ENCODE measurements at places on chromosomes 12 and 14.

- DNase-seq: no peak
Measured at GRCh38 chr12:130339951-130340350, 2.3 kb downstream of the PIWIL1 start.

DNA sequence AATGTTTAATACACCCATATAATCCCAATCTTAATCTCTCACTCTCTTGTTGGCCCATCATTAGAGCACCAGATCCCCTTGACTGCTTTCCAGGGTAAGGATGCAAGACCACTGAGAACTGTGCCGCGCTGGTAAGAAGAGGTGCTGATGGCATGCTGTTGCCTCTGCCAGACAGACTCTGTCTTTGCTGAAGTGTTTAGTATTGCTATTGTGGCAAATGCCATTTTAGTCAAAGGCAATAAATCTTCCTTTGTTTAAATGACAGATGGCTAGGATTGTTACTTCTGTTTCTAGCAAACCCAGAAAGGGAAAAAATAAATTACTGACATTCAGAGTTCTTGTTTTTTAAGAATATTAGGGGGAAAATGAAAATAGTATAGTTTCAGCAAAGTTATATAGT lies 152.3 kb downstream of the MON2 start:
- no peak for DNase-seq

DNA sequence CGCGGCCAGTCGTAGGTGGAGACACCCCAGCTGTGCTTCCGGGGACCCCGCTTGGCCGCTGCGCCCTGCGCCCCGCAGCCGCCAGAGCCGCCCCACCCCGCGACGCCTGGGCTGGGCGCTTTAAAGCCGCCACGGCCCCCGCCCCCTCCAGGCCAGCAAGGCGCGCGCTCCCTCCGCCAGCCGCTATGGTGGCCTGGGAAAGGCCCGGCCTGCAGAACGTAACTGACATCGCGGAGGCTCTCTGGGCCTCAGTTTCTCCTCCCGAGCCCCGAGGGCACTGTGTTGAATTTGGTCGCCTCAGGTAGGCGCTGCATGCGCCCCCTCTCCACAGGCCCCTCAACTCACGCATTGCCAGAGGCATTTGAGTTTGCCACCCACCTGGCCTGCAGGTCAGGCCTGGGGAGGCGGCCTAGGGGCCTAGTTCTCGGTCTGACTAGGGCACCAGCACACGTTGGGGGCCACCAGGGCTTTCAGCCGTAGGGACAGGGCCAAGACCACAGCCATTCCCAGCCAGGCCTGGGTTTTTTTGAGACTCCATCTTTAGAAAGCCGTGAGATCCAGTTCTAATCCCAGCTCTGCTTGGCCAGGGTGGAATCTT lies at the start of gene NGB:
NGB (minus strand) TSS at position 94 of the 598 bp plus-strand sequence. CDS start 269 bp downstream, outside the sequence.
- DNase-seq: no peak

DNA sequence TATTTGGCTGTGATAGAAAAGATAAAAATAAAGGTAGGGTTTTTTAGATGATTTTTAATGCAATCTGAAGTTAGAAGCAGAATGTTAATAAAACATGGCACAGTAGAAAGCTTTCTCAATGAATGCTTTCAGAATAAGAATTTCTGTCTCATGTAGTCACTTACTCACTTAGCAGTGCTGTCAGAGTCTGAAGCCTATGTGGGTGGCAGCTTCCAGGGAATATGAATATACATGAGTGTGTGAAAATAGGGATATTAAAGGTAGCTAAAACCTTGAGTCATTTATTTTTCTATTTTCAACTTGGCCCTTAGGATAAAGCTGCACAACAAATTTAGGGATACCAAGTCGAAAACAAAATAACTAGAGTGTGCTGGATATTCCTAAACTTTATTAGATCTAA lies 427.9 kb downstream of the AEBP2 start:
- DNase-seq: no peak

DNA sequence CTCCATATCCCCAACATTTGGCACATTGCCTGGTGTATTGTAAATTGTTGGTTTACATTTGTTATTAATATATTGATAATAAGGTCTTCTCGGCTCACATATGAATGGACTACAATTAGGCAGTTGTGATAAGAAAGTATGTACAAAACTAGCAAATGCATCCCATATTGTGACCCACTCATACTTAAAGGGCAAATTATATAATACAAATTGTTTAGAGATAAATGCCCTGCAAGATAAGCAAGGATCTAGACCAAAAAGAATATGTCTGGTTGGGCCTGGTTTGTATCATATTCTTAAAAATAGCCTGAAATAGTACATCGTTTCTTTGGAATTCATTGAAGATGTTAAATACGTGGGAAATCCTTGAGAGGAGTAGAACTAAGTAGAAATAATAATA lies 151.3 kb downstream of the CNTN1 start:
- no peak for DNase-seq

- no peak for DNase-seq
Measured at GRCh38 chr12:117530796-117531195, 169.4 kb upstream of the NOS1 start.

GRCh38 chr14:77738559-77739250 lies 22.3 kb downstream of the SNW1 start:
- DNase-seq: peak; percentile 49

DNA sequence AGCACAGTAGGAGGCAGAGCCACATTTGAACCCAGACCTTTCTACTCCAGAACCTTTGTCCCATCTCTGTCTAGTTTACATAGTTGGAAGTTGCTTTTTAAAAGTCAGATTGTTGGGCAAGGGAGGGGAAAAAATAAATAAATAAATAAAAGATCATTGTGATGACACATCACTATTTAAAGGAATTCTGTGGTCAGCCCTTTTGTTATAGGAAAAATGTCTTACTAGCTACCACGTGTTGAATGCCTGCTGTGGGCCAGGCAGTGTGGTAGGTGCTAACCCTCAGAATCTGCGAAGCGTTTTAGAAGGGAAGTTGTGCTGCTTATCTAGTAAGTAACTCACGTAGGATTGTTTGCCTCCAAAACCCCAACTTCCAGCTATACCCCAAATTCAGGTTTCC lies 62.3 kb downstream of the BHLHE41 start:
- no peak for DNase-seq

DNA sequence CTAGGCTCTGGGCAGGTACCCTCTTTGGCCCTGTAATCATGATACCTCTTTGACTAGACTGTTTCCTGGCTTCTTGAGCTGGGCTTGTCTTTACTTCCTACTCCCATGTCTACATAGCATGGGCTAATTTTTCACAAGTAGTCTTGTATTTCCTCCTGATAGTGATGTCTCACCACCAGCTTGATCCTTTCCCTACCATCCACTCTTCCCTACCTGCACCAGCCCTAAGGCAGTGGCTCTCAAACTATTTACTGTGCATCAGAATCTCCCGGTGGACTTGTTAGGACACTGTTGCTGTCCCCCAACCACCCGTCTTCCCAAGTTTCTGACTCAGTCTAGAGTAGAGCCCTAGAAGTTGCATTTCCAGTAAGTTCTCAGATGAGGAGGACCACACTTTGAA lies 162.7 kb upstream of the AMIGO2 start:
- no peak for DNase-seq

GRCh38 chr12:115411121-115411520 lies 727.1 kb upstream of the TBX3 start:
- no peak for DNase-seq

DNA sequence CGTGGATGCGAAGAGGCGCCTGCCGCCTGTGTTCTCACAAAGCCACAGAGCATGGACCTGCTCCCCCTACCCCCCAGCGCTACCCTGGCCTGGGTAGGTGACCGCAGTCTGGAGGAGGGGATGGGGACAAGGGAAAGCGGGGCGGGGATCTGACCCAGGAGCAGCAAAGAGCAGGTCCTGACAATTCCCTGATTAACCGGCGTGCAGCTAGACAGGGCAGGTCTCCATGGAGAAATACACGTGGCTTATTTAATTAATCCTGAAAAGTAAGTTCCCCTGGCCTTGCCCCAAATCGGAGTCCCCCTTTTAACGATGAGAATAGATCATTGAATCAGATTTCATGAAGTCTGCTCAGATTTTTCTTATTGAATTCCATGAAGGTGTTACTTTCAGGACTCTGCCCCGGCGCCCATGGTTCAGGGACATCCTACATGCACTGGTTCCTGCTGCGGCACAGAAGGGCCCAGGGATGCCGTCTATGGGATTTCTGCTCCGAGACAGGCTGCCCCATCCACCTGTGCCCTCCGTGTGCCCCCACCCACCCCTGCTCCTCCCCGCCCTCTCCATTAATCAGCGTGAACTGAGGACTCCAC lies 251.0 kb upstream of the SFSWAP start:
- DNase-seq: no peak

DNA sequence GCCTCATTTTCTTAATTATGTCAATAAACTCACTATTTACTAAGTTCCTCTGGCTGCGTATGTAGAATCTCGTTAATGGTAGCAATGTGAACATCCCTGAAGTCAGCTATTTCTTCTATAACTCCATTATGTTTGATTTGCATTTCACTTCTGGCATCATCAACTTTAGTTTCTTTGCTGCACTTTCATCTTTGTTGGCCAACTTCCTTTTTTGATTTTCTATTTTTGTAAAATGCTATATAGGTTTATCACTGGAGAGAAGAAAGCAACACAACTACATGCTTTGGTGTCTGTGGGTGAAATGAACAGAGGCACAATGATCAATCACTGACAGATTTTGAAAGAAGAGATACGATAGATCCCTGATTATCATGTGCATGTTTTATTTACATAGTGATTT lies 58.5 kb upstream of the ATF7IP start:
- no peak for DNase-seq

DNA sequence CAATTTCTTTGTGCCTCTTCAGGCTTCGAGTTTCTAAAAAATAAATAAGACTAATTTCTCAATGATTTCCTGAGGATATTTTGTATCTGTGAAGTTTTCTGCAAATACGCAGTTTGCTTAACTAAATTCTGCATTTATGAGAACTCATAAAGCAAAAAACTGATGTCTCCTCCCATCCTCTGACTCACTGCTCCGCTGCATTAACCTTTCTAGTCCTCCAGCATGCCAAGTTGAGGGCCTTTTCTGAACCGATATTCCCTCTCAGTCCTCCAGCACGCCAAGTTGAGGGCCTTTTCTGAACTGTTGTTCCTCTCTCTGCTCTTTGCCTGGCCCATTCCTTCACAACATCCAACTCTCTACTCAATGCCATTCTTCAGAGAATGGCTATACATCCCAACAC lies 3.2 kb downstream of the IPO8 start:
- DNase-seq: no peak
